ENCODE measurements at places on chromosomes 12 and 14.
A peak's percentile ranks its signal among the peaks of the same experiment; 100 is the strongest.

DNA sequence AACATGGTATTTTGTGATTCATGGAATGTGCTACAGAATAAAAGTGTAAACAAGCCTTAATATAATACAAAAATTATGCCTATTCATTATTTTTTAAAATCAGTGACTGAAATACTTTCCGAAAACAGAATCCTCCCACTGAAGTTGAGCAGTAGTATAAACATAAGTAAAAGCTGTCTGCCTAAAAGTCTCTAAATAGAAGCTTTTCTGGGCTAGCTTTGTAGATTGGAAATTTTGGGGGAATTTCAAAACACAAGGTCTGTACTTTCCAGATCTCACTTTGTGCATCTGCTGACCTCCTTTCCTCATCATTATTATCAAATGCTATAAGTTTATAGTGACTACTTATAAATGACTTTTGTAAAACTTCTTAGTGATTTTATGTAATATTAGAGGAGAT, 80.4 kb upstream of the TRHDE start:
- DNase-seq, result no peak

DNA sequence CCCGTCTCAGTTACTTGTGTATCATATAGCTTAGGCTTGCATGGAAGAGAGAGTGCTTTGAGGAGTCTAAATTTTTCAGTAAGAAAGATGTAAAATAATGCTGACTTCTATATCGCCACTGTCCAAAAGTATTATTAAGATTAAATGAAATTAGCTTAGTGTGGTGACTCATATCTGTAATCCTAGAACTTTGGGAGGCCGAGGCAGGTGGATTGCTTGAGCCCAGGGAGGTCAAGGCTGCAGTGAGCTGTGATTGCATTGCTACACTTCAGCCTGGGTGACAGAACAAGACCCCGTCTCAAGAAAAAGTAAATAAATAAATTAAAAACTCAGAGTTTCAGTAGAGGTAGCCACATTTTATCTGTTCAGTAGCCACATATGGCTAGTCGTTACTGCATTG, 23.3 kb downstream of the PAPOLA start:
- no peak for DNase-seq

GRCh38 chr14:42541535-42542001, 934.9 kb downstream of the LRFN5 start:
- no peak for DNase-seq

- no peak for DNase-seq
These were observed 978.4 kb downstream of the BCL11B start for GRCh38 chr14:98293576-98293975.

- no peak for DNase-seq
These were observed 1.7 kb downstream of the ATF7IP start for GRCh38 chr12:14367040-14367661.

GRCh38 chr12:82672811-82673495, 13.8 kb upstream of the TMTC2 start:
- no peak for DNase-seq

- peak; percentile 4 for DNase-seq
These were observed 114.8 kb downstream of the BCL11B start for GRCh38 chr14:99157246-99157645.

DNA sequence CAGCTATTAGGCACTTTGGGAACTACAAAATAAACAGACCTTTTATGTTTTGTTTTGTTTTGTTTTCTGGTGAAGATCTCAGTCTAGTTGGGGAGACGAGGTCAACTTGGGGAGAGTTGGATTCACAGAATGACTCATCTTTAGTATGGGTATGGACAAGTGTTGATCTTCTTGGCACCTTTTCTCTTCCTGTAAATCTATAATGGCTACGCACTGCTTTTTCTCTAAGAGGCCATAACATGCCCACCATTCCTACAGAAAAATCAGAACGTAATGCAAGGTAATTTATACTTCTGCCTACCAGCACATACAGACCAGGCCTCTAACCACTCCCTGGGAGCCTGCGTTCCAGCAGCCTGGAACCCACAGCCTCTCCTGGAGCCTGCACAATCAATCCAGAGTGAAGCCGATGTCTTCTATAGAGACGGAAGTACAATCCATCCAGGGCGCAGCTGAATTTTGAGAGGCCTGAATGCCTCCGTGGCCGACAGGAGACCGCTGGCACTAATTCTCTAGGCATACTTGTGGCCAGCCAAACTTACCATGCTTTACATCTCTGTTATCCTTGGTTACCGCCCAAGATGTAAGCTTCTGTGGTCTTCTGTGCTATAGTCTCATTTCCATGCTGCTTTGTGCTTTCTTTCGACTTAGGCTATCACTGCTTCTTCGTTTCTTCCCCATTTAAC, 717 bp downstream of the PPHLN1 start:
- peak; percentile 29 for DNase-seq

DNA sequence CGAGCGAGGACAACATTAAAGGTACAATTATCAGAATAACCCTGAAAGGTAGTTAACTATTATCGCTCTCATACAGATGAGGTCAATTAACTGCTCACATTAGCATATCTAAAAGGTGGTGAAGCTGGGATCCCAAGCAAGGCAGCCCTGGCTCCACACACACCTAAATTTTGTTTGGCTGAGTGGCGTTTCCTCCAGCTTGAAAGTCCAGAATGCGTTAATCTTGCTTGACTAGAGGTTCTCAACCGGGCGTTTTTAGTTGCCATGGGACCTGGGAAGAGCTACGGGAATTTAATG, 531 bp downstream of the DLGAP5 start:
- DNase-seq, result no peak

GRCh38 chr14:104518659-104519350, 60.8 kb upstream of the C14orf180 start:
- DNase-seq, result no peak

- DNase-seq, result no peak
These were observed 19.6 kb upstream of the LRP1-AS start for GRCh38 chr12:57166971-57167371.

DNA sequence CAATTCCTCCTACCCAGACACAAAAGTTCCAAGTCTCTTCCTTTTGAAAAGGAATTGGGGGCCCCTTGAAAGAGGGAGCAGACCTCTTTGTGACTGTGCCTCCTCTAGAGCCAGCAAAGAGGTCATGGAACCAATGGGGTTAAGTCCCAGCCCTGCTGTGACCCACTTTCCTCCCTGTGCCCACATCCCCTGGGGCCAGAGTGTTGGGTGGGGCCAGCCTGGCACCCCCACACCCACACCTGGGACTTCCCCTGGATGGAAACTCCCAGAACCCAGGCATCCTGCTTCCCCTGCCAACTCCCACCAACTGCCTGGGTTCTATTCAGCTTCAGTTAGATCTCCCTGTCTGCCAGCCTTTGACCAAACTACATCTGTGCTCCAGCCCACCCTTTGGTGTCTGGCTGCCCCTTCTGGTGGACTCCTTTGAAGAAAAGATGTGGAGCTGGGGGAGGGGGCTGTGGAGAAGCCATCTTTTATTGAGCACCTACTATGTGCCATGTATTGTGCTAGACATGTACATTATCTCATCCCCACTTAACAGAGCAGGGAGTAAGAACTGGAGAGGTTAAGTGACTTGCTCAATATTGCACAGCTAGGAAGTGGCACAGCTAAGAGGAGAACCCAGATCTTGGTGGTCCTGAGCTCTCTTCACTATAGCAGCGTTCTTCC, 4.6 kb upstream of the RARG start:
- no peak for DNase-seq

DNA sequence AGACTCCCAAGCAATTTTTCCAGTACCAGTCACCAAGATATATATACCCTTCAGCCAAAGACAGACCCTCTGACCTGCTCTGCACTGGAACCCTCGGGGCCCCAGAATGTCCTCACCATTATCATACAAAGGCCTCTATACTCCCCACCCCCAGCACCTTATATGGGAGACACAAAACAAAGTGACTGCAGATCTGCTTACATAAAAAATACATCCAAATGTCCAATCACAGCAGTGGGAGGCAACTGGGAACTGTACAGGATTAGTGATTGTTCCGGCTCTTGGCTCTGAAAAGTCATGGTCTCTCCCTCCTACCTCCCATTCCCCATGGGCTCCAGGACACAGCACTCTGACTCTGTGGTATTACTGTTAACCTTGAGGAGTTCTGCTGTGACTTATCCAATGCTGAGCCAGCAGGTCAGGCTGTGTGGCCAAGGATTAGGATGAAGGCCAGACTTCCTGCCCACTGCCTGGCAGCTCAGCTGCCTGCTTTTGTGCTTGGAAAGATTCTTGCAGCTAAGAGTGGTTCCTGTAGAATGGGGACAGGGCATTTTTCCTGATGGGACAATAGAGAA, 13.7 kb downstream of the OXA1L start:
- DNase-seq, result no peak

- no peak for DNase-seq
These were observed 78.0 kb downstream of the ATF7IP start for GRCh38 chr12:14443531-14443930.

- peak; percentile 38 for DNase-seq
These were observed 9.4 kb downstream of the ERP27 start for GRCh38 chr12:14928931-14929330.

DNA sequence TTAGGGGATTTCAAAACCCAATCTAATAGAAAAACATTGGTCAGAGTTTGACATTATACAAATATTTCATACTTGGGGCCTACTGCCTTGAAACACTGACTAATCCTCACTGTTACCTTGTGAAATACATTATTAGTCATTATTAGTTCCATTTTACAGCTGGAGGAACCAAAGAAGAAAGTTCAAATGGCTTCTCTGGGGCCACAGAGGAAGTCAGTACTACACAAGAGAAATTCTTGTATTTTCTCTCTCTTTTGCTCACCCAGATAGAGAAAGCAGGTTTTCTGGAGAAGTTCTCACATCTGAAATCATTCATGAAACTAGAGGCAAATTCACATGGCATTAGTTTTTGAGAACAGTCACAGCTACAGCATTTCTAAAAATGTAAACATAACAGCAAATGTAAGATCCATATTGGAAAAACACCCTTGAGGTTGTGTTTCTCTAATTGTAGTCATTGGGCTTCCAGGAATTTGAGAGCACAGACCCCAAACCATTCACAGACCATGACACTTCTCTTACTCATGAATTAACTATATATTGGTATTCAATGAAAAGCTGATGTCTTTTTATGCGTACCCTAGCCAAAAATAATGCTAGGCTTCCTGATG, 83.0 kb downstream of the LLPH start:
- DNase-seq, result no peak

- DNase-seq, result no peak
These were observed 117.6 kb upstream of the RASSF8 start for GRCh38 chr12:25840678-25841465.

- DNase-seq, result no peak
These were observed 2.8 kb downstream of the SLC2A13 start for GRCh38 chr12:40103043-40103442.

- no peak for DNase-seq
These were observed 85.0 kb downstream of the AKAP6 start for GRCh38 chr14:32413967-32414640.

GRCh38 chr12:12202747-12203146, 64.1 kb downstream of the LRP6 start:
- no peak for DNase-seq

DNA sequence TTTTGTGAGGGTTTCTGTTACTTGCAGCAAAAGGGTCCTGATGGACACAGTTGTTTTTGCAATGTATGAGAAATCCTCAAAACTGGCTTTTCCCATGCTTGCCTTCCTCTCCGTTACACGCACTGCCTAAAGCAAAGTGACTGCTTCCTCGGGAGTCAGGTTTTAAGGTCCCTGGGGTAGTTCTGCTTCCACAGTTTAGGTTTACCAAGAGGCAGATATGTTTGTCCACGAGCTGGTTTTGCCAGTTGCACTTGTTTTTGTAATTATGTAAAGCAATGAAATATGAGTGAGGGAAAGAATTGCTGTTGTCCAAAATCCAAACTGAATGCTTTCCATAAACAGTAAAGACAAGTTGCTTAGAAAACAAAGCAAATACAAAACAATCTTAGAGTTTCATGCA, 290.7 kb upstream of the AMIGO2 start:
- DNase-seq, result no peak

DNA sequence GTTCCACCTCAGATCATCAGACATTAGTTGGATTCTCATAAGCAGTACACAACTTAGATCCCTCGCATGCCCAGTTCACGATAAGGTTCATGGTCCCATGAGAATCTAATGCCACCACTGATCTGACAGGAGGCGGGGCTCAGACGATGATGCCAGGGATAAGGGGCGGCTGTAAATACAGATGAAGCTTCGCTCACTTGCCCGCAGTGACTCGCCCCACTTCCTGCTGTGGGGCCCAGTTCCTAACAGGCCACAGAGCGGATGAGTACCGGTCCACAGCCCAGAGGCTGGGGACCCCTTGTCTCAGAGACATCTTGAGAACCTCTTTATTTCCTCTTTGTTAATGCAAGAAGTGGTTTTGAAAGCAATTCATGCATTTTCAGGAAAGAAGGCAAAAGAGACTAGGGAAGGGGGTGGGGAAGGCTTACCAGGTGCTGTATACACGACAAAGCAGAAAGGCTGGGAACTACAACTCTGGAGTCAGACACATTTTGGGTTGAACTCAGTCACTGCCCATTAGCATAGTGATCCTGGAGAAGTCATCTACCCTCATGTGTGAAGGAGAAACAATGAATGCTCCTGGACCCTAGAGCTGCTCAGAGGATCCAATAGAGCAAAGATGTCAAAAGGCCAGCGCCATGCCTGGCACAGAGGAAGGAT, 68.7 kb downstream of the EID3 start:
- no peak for DNase-seq

DNA sequence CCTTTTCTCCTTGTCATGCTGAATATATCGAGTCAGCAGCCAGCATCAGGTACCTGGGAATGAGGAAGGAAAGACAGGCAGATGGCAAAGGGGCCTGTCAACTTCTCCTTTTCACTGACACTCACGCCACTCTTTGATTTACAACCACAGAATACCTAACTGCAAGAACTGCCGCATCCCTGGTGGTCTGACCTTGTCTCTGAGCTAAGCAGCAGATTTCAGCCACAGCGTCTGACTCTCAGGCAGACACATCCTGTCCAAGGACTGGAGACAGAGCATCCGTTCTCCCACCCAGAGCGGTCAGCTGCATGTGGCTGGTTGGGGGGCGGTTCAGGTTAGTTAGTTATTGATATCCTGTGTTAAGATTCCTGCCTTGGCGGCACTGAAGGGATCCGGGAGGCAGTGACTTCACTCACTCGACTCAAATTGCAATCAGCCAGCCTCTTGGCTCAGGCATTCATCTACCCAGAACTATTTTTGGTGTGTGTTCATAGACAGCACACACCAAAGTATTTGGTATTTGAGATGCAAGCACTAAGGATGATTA, 11.2 kb upstream of the MAP1LC3B2 start:
- no peak for DNase-seq

- DNase-seq, result no peak
These were observed 28.1 kb downstream of the TTC6 start for GRCh38 chr14:37623426-37623951.

DNA sequence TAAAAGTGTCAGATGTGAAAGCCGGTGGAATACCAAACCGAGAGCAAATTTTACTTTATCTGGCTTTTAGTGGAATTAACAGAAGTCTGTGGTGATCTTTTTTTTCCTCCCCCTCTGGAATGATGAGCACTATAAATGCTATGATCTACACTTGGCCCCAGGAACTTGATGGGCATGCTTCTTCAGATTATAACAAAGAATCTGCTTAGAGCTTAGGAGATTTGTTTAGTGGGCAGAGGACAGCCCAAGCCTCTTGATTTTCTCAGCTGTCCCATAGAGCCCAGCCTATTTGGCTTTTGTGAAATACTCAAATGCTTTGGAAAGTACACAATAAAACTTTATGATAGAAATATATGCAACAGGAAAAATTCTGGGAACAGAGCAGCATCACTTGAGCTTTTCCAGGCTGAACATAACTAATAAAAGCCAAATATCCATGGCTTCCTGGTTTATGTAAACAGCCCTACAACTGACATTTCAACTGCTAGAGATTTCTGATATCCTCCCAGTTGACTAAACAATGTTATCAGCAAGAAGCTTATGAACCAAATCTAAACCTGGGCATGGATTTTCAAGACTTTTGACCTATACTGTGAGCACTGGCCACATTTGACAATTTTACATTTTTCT, 149.6 kb downstream of the PLXNC1 start:
- no peak for DNase-seq

All from upper lobe of left lung (tissue), 6 donors.